ENCODE measurements at places on chromosomes 1 and 21.

GRCh38 chr1:156959414-156959813 lies 39.0 kb downstream of the LRRC71 start:
- DNase-seq = no peak

- DNase-seq = no peak
These were observed 68.8 kb downstream of the DDAH1 start for GRCh38 chr1:85396194-85396593.

- DNase-seq = peak; percentile 22
These were observed 53.2 kb downstream of the SYT2 start for GRCh38 chr1:202656951-202657646.

DNA sequence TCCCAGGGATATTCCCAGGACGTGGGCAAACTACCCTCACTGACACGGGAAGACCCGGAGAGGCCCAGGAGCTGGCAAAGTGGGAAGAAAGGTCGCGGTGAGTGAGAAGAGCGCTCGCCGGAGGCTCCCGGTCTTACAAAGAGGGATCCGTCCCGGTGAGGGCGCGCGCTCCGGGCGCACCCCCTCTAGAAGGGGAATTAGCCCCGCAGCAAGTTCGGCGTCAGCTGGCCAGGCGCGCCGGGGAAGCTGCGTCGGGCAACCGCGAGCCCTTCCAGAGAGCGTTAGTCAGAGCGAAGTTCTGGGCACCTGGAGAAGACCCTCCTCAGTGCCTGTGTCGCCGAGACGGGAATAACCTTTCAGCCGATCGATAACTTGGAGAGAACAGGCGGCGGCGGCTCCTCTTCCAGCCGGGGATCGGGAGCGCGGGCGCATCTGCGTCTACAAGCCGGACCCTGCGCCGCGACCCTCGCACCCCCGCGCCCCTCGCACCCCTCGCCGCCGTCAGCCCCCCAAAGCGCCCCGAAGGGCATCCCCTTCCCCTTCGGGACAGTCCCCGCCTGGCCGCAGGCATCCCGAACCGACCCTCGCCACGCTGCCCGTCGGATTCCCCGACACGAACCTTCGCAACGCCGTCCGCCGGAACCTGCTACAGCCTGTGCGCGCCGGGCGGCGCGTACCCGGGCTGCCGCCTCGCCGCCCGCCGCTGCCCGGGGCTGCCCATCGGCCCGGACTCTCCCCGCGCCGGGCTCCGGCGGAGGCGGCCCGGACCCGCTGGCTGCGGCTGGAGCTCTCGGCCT lies 485 bp downstream of the SIPA1L2 start:
- DNase-seq = no peak

DNA sequence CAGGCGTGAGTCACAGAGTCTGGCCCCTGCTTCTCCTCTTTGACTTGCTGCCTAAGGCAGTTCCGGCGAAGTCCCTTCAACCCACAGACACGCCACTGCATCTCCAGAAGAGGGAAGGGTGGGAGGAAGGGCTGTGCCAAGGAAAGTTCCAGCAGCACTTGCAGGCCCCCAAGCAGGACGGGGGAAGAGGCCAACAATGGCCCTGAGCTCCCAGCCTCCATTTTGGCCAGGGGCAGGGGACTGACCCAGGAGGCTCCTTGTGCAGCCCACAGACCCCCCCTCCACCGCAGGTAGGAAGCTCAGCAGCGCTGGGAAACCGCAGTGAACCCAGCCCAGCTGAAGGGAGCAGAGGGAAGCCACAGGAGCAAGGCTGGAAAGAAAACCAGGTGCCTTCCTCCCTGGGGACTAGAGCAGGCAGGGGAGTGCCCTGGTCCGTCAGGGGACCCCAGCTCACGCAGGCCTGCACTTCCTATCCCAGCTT lies 35.4 kb downstream of the ACOT7 start:
- peak; percentile 59 for DNase-seq

GRCh38 chr21:32468681-32469111 lies 56.2 kb downstream of the EVA1C start:
- DNase-seq = peak; percentile 24
